ENCODE measurements at places on chromosomes 4 and X.

GRCh38 chr4:132530861-132531260, 618.2 kb upstream of the PCDH10 start:
- H3K27me3 ChIP-seq, result no peaks in the 10 kb centered on the region
- H3K4me1 ChIP-seq, result no peaks in the 10 kb centered on the region
- H3K4me3 ChIP-seq, result no peak overlapping the region
- no peak for DNase-seq

- no peak overlapping the region for H3K4me3 ChIP-seq
- no peak for DNase-seq
- H3K4me1 ChIP-seq, result no peaks in the 10 kb centered on the region
- no peak overlapping the region for H3K27ac ChIP-seq
- no peaks in the 10 kb centered on the region for H3K36me3 ChIP-seq
- H3K27me3 ChIP-seq, result peaks cover 7% of the 10 kb centered on the region
These were observed 88.6 kb upstream of the MAD2L1 start for GRCh38 chr4:120155287-120155686.

DNA sequence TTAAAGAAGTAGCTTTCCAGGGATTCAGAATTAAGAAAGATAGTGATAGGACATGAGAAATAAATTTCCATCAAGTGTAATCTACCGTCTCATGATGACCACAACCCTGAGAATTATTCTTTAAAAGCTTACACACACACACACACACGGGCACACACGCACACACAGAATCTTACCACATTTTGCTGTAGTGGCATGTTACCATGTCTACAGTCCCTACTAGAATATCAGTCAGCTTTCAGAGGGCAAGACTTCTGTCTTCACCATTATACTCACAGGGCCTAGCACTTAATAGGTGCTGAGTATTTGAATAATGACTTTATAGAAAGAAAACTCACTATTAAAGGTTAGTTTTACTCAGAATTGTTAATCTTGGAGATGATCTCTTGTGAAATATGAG, 15.4 kb downstream of the CMC4 start:
- no peak overlapping the region for H3K4me3 ChIP-seq
- H3K27ac ChIP-seq, result no peak overlapping the region

GRCh38 chrX:133444196-133444595, 28.9 kb upstream of the GPC4 start:
- peaks cover 38% of the 10 kb centered on the region for H3K27me3 ChIP-seq
- H3K36me3 ChIP-seq, result no peaks in the 10 kb centered on the region
- peaks cover 6% of the 10 kb centered on the region for H3K4me1 ChIP-seq
- H3K27ac ChIP-seq, result no peak overlapping the region
- DNase-seq, result no peak
- H3K4me3 ChIP-seq, result no peak overlapping the region
